ENCODE measurements at places on chromosomes 1 and 21.

GRCh38 chr1:19065526-19066247 is 109.2 kb upstream of the IFFO2 start:
- no peak for DNase-seq

DNA sequence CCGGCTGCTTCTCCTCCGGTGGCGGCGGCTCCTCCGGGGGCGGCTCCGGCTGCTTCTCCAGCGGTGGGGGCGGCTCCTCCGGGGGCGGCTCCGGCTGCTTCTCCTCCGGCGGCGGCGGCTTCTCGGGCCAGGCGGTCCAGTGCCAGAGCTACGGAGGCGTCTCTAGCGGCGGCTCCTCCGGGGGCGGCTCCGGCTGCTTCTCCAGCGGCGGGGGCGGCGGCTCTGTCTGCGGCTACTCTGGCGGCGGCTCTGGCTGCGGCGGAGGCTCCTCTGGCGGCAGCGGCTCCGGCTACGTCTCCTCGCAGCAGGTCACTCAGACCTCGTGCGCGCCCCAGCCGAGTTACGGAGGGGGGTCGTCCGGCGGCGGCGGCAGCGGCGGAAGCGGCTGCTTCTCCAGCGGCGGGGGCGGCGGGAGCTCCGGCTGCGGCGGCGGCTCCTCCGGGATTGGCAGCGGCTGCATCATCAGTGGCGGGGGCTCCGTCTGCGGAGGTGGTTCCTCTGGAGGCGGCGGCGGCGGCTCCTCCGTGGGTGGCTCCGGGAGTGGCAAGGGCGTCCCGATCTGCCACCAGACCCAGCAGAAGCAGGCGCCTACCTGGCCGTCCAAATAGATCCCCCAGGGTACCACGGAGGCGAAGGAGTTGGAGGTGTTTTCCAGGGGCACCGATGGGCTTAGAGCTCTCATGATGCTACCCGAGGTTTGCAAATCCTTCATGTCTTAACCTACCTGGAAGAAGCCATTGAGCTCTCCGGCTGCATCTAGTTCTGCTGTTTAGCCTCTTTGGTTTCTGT is 2.0 kb downstream of the LORICRIN start:
- DNase-seq = peak; percentile 30

- DNase-seq = no peak
These were observed 4.9 kb downstream of the SKI start for GRCh38 chr1:2232916-2233438.

GRCh38 chr1:177600936-177601335 is 368.9 kb downstream of the SEC16B start:
- no peak for DNase-seq

DNA sequence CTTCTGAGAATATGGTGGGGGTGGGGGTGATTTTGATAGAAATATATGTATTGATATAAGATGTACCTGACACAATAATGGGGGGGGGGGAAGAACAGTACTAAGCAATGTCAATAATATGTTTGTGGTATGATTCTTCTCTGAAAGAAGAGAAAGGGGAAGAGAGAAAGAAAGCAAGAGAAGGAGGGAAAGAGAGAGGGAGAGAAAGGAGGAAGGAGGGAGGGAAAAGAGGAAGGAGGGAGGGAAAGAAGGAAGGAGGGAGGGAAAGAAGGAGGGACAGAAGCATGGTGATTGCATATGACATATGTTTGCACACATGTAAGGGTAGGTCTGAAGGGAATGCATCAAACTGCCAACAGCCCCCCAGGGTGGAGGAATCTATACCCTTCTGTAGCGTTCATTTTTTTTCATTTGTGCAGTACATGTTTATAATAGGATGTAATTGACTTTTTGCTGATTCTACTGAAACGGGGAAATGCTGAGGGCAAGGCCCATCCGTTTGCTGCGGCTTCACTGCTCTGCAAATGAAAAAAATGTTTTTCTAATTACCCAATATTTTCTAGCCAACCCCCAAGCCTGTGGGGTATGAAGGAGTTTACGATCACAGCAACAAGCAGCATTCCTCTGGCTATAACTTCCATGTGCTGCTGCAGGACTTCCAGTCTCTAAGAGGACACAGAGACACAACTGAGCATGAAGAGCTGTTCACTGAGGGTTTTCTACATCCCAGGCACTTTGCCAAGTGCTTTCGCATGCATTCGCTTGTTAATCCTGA is 119.3 kb upstream of the ZC3H12A start:
- DNase-seq = no peak

DNA sequence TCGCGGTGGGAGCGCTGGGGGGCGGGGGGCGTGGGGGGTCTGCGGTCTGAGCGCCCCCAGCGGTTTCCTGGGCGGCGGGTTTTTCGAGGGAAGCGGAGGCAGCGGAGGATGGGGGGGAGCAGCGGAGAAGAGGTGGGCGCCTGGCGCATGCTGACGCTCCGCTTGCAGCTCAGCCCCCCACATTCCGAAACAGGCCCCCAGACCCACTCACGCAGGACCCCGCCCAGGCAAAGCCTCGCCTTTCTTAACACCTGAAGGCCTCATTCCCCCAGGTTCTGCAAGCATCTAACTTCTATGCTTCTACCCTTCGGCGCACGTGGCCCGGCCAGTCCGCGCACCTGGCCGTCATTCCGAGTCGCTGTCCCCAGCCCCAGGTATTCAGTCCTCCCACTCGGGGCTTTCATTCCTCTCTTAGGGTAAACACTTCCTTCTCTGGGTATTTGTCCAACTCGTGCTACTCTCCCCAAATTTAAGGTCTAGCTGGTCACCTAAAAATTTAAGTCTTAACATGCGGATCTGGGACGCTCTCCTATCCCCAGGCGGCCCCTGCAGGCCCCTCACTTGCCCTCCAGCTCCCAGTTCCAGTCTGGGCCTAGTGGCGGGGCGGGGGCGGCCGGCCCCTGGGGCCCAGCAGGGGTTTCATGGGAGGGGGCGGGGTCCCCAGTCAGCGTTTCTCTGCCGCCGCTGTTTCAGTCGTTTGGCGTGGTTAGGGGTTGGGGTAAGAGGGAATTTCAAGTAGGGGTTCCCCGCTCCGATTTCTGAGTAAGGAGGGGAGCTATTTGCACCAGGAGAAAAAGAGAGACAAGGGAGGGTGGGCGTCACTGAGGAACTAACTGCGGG is 2.8 kb upstream of the ZBTB7B start:
- DNase-seq = peak; percentile 61

DNA sequence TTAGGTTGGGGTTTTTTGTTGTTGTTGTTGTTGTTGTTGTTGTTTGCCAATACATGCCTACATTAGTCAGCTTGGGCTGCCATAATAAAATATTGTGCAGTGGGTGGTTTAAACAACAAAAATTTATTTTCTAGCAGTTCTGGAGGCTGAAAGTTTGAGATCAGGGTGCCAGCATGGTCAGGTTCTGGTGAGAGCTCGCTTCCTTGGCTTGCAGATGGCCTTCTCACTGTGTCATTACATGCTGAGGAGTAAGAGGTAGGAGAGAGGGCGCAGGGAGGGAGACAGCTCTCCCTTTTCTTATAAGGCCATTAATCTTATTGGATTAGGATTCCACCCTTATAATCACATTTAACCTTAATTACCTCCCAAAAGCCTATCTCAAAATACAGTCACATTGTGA is 52.7 kb downstream of the DIRAS3 start:
- DNase-seq = no peak

DNA sequence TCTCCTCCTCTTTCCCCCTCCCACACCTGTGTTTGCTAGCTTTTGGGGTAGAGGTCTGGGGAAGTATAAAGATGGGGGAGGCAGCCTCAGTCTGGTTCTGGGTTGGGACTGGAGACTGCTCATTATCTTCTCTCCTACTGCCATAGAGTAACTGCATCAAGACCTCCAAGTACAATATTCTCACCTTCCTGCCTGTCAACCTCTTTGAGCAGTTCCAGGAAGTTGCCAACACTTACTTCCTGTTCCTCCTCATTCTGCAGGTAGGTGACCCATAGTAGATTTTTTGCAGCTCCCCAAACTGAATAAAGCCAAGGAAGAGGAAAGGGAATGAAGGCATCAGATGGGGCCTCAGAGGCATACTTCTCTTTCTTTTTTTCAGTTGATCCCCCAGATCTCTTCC is 5.3 kb downstream of the ATP8B2 start:
- no peak for DNase-seq

- DNase-seq = no peak
These were observed 34.7 kb downstream of the WASF2 start for GRCh38 chr1:27455139-27455811.

- DNase-seq = no peak
These were observed 6.9 kb downstream of the TMEM125 start for GRCh38 chr1:43276673-43277072.

Measured in activated naive CD4-positive, alpha-beta T cell treated with anti-CD3 and anti-CD28 coated beads, Interleukin-2, amount 50 U/mL, for 16 hours (primary cell).